ENCODE measurements at places on chromosomes 7 and 10.

GRCh38 chr10:77974396-77975074 is 48.0 kb upstream of the DLG5 start:
- no peak for DNase-seq

DNA sequence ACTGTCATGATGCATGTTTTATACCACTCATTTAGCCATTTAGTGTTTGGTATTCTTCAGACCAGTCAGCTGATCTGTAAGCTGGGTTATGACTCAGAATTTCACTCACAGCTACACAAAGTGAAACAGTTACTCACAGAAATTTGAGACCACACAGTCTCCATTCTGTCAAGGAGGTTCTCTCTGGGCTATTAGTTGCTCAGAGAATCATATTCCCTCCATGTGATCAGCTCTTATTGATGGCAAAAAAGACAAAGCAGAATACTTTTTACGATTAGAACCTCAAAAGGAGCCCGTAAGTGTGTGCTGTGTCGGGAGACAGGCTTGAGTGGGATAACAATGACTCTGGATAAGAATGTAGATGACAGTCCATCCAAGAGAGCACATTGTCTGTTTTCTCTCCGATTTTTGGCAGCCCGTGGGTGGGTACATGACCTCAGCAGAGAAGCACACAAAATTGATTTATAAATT is 277.6 kb upstream of the SORCS1 start:
- DNase-seq: no peak

- no peak for DNase-seq
These were observed 29.1 kb downstream of the UBE2H start for GRCh38 chr7:129923709-129924108.

GRCh38 chr7:148116195-148116594 is 474.4 kb upstream of the C7orf33 start:
- no peak for DNase-seq

DNA sequence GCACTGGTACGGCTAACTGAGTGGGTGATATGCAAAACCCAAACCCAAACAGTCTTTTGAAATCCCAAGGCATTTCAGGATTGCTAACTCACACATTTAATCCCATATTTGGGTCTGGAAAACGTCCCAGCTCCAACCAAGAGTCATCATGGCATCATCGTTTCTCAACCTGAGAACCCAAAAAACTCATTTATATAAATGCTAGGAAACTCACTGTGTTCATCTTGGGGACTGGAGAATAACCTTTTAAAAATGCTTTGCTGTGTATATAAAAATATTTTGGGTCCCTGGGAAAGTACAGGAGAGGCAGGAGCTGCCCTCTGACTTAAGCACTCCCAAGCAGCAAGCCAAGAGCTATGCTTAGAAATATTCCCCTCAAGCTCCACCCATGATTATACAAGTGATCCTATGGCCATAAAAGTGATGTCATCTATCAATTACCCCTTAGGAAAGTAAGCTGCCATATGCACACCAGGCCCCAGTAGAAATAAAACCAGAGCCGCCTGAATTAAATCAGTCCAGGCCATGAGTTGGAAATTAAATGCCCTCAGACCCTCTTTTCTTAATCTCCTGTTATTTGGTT is 352.1 kb downstream of the FRMD4A start:
- DNase-seq: no peak

- no peak for DNase-seq
These were observed 45.4 kb downstream of the KAT6B start for GRCh38 chr10:74871595-74872382.

DNA sequence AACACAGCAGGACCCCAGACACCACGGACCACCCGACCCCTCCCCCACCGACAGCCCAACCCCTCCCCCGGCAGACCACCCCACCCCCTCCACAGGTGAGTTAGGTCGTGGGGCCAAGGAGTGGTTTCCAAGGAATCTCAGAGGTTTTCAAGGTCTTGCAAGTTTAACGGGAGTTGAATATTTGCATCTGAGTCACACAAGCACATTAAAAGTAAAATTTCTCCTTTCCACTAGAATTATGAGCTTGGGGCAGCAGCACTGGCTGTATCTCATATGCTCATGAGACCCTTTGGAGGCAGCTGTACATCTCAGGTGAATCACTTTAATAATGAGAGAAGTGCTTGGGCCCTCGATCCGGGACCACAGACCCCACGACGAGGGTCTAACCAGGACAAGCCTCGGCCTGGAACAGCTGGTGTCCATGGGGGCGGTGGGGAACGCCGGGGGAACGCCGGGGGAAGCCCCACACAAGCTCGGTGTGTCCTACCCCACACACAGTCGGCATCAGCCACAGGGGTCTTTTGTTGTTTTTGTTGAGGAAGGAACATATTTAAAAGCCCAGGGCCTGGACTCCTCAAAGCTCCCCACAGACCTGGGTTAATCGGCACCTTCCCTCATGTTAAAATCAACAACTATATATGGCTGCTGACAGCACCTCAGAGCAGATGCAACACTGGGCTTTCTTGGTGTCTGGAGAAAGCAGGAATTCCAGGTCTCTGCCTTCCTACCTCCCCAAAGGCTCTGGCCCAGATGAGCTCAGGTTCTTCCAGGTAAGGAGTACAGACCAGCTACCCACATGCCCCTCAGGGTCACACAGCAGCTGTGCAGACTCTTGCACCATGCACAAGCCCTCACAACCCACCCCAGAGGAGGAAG is 130.3 kb downstream of the DIP2C start:
- DNase-seq: no peak

DNA sequence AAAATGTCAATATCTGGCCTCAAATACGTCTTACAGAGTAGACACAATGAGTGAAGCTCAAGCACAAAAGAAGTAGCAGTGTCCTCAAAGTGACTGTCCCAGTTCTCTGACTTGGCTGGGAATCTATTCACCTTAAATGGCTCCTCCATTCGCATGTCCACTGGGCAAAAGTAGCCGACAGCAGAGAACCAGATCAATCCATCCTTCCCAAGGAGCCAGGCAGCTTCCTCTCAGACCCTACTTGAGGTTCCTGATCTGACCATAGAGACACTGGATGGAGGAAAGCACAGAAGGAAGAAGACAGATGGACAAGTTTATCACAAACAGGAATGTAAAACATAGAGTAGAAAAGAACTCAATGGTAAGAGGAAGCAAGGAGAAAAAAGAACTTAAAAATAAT is 53.5 kb downstream of the CDK6 start:
- no peak for DNase-seq

DNA sequence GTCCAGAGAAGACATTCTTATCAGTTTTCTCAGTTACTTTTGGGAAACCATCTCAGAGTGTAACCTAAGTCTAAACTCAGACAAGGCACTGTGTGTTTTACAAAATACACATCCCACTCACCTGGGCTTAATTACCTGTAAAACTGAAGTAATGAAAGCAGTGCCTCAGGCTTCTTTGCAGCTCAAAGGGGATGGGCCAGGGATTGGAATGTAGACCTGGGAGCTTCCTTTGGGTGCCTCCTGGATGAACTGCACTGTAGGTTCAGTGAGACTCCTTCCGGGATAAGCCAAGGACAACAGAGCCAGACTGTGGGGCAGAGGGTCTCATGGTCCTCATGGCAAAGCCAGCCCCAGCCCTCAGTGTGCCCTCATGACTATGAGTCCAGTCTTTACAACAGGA is 672.4 kb upstream of the GALNT17 start:
- no peak for DNase-seq

- no peak for DNase-seq
These were observed 84.8 kb upstream of the LRRC4 start for GRCh38 chr7:128115821-128116723.

GRCh38 chr7:117045927-117046710 is 92.8 kb downstream of the ST7 start:
- no peak for DNase-seq

DNA sequence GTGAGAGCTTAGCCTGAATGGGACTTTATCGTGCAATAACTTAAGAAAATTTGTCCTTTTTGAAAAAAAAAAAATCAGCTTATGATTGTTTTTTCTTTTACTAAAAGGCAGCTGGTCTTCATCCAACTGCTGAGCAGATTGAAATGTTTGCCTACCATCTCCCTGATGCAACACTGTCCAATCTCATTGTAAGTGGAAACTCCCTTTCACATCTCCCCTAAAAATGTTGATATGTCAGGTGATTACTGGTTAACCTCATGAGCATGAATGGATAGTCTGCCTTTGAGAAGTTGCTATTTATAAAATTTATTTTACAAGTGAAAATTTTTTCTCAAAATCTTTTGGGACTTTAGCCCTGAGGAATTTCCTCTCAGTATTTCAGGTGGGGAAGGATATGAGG is 17.8 kb upstream of the HKDC1 start:
- no peak for DNase-seq

- no peak for DNase-seq
These were observed 81.1 kb upstream of the STEAP1B start for GRCh38 chr7:22581099-22581498.

DNA sequence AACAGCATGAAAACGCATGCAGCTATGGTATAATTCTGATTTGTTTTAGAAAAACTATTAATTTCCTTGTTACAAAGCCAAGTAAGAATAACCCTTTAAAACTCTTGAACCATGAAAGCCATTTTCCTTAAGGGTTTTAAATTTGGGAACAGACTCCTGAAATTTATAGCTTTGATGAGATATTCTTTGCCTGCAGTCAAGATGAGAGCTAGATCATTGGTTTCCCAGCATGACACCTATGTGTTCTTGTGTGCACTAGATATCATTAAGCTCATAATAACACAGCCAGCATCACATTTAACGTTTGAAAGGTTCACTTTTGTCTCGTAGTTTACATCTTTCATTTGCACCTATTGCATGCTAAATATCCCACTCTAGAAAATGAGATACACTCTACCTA is 202.2 kb downstream of the PHF14 start:
- DNase-seq: no peak

DNA sequence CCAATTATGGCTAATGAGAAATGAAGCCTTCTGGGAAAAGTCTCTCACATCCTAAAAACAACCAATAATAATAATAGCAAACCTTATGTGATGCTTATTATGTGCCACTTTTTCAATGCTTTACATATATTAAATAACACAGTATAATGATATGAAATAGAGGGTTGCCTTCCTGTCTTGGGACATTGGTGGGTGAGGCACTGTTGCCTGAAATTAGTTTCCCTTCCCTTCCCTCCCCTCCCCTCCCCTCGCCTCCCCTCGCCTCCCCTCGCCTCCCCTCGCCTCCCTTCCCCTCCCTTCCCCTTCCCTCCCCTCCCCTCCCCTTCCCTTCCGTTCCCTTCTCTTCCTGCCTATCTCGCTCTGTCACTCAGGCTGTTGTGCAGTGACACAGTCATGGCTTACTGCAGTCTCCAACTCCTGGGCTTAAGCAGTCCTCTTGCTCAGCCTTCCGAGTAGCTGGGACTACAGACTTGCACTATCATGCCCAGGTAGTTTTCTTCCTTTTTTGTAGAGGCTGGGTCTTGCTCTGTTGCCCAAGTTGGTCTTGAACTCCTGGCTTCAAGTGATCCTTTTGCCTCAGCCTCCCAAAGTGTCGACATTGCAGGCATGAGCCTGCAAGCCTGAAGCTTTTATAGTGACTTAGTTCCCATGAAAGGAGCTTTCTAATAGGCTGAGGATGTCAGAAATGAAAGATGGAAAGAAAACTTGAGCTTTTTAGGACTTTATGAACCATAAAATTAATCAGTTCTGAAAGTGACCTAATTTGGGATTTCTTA is 47.9 kb downstream of the PHTF2 start:
- no peak for DNase-seq
